ENCODE measurements at places on chromosomes 3 and 15.

- peaks cover 7% of the 10 kb centered on the region for H3K4me1 ChIP-seq
- H3K4me3 ChIP-seq: peak within 1 kb of the TSS; percentile 96
- peak; percentile 56 for DNase-seq
- H3K27me3 ChIP-seq: peaks cover 3% of the 10 kb centered on the region
- no peaks in the 10 kb centered on the region for H3K36me3 ChIP-seq
Measured at GRCh38 chr3:138187296-138188012, at the start of gene ARMC8. Gene ARMC8, plus strand, starts transcription at chr3:138187301. Its CDS starts 254 bp downstream, at chr3:138187555.

DNA sequence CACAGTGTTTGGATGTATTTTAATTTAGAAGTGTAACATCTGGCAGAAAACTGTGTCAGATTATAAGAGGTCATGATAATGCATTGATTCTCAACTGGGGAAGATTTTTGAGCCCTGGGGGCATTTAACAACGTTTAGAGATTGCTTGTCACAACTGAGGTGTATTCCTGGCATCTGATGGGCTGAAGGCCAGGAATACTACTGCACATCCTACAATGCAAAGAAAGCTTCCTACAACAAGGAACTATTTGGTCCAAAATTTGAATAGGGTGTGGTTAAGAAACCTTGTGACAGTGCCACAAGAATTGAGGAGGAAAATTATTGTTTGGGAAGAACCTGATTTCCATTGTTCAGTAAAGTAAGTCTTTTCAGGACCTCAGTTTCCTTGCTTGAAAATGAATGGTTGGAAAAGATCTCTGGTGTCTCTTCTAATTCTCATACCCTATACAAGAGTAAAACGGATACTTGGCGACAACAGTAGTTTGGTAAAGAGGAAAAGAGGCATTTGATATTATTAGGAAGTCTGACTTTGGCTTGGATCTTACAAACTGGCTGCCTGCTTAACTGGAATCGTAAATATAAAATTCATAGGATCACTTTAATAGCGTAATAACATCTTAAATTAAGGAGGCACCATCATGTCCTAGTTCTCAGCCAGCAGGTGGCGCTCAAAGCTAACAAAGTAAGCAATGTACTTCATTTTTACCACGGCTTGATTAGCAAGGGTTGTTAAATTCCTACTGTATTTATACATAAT, 4.3 kb downstream of the DAZL start:
- no peak overlapping the region for H3K4me3 ChIP-seq
- H3K27me3 ChIP-seq: peaks cover under 1% of the 10 kb centered on the region
- peaks cover 3% of the 10 kb centered on the region for H3K36me3 ChIP-seq
- DNase-seq: peak; percentile 76
- H3K27ac ChIP-seq: no peak overlapping the region

- peaks cover 9% of the 10 kb centered on the region for H3K36me3 ChIP-seq
- H3K4me1 ChIP-seq: peaks cover 23% of the 10 kb centered on the region
- peaks cover 1% of the 10 kb centered on the region for H3K27me3 ChIP-seq
- H3K4me3 ChIP-seq: peak overlapping the region; percentile 70
- H3K27ac ChIP-seq: peak overlapping the region; percentile 81
Measured at GRCh38 chr3:107884719-107885460, 205.9 kb downstream of the CD47 start.

DNA sequence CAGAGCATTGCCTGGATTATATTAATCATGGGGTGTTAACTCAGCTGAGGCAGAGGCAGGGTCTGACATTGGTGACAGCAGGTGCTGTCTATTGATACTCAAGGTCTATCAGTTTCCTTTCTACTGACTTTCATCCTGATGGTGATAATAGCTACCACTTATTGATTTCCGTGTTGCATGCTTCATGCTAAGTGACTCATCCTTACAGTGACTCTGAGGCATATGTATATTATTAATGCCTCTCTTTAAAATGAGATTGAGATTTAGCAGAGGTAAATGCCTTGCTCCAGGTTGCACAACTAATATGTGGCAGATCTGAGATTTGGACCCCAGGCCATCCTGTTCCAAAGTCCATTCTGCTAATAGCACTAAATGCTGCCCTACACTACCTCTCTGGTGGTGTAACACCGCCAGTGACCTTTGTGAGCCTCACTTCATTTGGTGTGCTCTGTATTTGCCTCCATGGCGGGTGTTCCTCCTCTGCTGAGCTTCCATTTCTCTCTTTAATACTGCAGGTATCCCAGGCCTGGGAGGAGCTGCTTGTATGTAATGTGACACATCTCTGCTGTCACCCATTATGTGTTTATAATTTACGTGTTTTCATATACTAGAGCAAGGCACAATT, 50.4 kb downstream of the GPR171 start:
- no peak overlapping the region for H3K4me3 ChIP-seq
- H3K27me3 ChIP-seq: no peaks in the 10 kb centered on the region
- no peak for DNase-seq
- no peak overlapping the region for H3K27ac ChIP-seq
- H3K36me3 ChIP-seq: no peaks in the 10 kb centered on the region
